ENCODE measurements at places on chromosomes 7 and 10.
A peak's percentile ranks its signal among the peaks of the same experiment; 100 is the strongest.

- no peak for DNase-seq
These were observed 46.6 kb upstream of the ADRA2A start for GRCh38 chr10:111030042-111030750.

DNA sequence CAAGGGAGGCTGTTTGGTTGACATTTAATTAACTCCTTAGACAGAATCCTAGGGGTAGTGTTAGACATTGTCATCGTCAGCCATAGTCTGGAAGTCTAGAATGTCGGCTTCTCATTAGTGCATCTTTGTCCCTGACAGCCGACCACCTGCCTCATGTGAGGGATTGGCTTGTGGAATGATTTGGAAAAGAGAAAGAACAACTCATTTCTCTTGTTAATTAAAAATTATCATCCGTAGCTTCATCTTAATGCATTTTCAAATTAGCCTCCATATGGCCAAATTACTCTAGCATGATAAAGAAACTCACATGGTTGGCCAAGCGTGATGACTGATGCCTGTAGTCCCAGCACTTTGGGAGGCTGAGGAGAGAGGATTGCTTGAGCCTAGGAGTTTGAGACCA lies 97.7 kb upstream of the PARD3 start:
- no peak for DNase-seq

DNA sequence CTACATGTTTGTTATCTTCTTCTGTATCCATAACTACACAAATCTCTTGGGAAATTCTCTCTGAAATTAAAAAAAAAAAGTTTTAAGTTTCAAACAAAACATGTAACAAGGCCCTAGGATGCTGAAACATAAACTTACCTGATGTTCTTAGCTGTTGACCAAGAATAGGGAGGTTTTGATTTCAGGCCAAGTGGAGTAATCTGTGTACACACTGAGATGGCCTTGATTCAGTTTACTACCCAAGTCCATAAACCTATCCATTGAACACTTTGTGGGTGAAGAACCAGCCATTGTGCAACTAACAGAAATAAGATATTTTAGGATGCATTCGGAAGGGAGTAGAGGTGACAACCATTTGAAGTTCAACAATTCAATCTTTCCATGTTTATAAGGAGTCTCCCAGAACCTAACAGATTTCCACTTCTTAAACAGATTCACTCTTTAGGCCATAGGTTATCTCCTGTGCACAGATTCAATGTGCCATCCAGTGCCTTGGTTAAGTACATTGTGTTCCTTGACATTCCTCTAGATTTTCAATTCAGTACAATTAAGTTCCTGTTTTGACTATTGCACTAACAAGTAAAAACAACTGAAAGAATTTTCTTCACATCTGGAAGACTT lies 143.1 kb downstream of the CRPPA start:
- DNase-seq, result no peak

GRCh38 chr7:36978461-36978860 lies 254.2 kb upstream of the AOAH start:
- DNase-seq, result no peak

- DNase-seq, result peak; percentile 78
These were observed 638.2 kb upstream of the IGFBP3 start for GRCh38 chr7:46559194-46559832.

DNA sequence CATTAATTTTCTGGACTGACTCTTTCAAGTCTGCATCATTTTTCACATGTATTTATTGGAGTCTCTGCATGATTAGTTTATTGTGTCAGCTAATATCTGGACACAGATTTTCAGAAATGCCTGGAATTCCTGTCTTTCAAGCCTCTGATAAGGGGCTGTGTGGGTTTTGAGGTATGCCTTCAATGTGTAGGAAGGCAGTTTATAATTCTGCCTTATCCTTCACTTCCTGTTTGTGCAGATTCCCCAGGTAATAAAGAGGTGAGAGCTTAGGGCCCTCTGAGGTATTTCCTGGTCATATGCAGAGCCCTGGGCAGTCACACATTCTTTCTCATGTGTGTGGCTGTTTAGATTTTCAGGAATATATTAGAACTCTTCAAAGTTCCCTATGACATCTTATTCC lies 79.4 kb upstream of the PRKCQ start:
- DNase-seq, result no peak

GRCh38 chr7:40015790-40016296 lies 65.8 kb downstream of the CDK13 start:
- peak; percentile 26 for DNase-seq

DNA sequence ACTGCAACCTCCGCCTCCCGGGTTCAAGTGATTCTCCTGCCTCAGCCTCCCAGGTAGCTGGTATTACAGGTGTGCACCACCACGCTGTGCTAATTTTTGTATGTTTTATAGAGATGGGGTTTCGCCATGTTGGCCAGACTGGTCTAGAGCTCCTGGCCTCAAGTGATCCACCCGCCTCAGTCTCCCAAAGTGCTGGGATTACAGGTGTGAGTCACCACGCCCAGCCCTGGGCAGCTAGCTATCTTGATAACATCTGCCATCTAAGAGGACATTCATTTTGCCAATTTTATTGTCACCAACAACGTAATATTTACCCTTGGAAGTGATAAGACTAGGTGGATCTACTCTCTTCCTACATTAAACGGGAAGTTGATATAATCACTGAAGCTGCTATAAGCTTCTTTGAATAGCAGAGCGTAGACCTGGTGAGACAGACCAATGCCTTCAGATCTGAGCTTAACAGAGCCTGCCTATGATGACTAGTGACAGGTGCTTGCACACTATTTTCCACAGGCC lies 39.7 kb upstream of the SLC35B4 start:
- no peak for DNase-seq

GRCh38 chr7:85186083-85186520 lies 754 bp downstream of the SEMA3D start:
- peak; percentile 26 for DNase-seq

- DNase-seq, result no peak
These were observed 1.6 kb downstream of the VAX1 start for GRCh38 chr10:117136391-117136975.

DNA sequence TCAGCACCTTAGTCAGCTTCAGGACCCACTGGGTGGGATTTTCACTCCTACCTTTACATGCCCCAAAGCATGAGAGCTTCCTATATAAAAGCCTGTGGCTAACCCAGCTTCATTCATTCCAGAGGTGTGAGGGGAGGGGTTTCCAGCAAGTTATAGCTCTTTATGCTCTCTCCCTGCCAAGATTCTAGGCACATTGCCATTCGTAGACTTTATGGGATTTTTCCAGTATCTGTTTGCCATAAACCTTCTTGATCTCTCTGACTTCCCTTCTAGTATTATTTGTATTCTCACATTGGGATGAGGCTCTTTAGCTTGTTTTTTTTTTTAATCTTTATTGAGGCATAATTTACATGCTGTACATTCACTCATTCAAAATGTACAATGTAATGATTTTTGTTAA lies 67.5 kb downstream of the POU6F2 start:
- DNase-seq, result no peak

DNA sequence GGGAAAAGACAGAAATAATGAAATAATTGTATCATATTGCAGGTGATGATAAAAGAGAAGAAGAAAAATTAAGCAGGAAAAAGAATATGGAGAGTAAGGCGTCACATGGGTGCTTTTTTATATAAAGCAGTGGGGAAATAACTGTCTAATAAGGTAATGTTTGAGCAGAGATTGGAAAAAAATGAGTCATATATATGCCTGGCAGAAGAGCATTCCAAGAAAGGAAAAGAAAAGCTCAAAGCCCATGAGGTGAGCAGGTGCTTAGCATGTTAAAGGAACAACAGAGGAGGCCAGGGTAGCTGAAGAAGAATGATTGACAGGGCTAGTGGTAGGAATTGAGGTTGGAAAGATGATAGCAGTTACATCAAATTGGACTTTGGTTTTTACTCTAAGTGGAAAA lies 739.5 kb downstream of the SORCS1 start:
- no peak for DNase-seq

- peak; percentile 39 for DNase-seq
These were observed 38.1 kb downstream of the IKZF1 start for GRCh38 chr7:50342616-50343114.

GRCh38 chr7:101302641-101303101 lies 18.9 kb downstream of the IFT22 start:
- no peak for DNase-seq

DNA sequence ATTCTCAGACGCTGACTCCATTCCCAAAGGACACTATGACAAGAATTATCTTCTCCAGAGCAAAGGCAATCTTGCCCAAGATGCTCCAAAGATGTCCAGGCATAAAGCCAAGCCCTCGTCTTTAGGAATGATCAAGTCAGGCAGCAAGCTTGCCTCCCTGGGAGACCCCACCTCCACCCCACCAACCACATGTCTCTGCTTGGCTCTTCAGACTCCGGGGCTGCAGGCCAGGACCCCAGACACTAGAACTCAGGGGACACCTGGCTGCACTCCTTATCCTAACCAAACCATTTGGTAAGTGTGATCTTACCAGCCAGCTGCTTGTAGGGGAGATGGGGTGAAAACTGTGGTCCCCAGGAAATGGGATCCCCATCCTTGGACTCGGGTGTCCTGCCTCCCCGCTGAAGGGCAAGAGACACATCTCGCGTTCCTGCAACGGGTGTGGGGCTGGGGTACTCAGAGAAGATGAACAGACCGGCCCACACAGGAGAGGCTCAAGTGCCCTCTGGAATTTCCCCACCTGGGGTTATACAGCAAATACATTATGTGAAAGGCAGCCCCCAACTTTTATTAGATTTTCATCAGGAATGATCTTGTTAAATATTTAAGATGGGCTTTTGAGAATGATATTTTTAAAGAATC lies 55.7 kb downstream of the INSIG1 start:
- DNase-seq, result no peak

DNA sequence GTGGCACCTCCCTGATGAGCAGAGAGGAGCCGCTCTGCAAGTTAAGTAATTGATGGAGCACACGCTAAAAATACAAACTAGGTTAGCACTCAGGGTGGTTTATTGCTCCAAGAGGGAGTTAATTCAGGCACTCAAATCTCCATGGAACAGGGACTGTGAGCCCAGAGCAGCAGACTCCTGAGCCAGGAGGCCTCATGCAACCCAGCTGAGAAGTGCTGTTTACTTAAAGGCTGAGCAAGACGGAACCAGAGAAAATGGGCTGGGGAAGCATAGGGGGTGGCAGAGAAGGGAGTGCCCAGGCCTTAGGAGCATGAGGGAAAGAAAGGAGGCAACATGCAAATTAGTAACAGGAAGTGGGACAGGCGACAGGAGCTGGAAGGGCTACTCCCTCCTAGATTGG lies 174.1 kb downstream of the KCNMA1 start:
- DNase-seq, result no peak

Measured in RPMI7951 (cell line).